ENCODE measurements at places on chromosomes 7 and 10.

DNA sequence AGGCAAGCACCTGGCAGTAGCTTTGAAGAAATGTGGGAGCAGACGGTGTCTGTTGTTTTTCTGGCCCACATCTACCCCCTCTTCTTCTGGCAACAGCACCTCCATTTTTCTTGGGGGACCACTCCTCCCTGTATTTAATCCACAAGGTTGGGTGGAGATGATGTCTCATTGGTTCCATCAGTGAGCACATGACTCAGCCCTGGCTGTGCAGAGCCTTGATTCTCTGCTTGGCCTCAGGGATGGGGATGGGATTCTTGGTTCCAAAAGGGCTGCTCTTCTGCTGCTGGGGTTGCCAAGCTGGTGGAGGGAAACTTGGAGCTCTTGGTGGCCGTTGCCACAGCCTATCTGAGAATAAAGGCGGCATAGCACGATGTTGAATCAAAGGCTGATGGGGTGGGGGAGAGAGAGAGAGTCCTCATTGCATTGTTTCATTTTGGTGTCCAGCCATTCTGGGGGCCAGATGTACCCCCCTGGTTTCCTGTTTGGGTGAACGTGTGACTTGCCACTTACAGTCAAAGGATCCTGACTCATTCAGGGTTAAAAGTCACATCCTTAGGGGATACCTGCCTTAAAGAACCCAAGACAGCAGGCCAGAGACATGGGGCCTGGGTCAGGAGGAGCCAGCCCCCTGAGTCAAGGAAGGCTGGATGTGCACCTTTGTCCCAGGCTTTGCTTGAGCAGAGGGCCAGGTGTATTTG is 25.9 kb downstream of the GRK5 start:
- DNase-seq: no peak

DNA sequence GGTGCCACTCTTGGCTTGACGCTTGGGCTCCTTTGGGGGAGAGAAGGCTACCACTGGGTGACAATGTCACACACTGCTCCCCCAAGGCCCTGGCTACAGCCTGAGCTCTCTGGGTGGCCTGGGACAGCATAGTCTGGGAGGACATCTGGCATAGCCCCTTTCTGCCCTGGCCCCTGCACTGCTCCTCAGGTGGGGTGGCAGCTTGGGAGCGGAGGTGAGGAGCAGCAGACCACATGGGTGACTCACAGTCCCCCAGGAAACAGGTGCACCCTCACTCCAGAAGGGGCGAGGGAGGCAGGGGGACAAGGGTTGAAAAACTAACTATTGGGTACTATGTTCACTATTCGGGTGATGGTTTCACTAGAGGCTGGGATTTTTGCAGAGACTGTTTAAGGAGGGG is 45.2 kb downstream of the NPTX2 start:
- no peak for DNase-seq

DNA sequence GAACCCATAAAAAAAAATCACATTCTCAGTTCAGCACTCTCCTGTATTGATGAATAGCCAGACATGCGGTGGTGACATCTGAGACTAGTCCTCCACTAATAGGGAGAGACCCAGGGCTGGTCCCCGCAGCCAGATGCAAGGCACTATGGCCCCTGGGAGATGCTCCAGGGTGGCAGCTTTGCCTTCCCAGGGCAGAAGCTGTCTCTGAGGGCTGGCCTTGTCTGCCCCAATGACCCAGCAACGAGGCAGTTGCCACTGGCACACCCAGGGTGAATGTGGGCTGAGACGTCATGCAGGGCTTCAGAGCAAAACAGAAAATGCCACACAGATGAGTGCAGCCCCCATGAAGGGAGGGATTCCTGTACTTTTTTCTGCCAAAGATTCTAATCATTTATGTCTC is 50.1 kb upstream of the GDF10 start:
- DNase-seq: no peak

DNA sequence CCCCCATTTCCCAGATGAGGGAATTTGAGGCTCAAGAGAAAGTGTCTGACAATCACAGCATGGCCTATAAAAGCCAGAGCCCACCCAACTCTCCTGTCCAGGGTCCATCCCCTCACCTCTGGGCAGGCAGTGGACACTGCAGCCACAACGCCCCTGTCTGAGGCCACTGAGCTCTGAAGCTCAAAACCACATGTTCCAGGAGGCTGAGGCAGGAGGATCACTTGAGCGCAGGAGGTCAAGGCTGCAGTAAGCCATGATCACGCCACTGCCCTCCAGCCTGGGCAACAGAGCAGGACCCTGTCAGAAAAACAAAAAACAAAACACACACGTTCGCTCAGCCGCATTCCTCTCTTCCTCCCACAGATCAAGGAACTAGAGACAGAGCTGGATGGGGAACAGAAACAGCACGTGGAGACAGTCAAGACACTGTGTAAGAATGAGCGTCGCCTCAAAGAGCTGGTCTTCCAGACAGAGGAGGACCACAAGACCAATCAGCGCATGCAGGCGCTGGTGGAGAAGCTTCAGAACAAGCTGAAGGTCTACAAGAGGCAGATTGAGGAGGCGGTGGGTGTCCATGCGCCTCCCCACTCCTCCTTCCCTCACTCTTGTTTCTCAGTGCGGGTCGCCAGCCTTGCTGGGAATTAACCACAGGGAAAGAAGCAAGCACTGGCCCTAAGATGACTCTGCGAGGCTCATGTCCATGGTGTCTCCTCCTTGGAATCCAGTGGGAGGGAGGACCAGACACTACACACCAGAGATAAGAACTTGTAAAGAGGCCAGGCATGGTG is 20.0 kb upstream of the ARPC1A start:
- no peak for DNase-seq

GRCh38 chr7:127317447-127317961 is 64.8 kb upstream of the GRM8 start:
- DNase-seq: no peak

GRCh38 chr10:19888061-19888660 is 71.9 kb downstream of the PLXDC2 start:
- no peak for DNase-seq

- DNase-seq: no peak
These were observed 200.7 kb upstream of the AHR start for GRCh38 chr7:17097668-17098297.

- no peak for DNase-seq
These were observed 57.6 kb downstream of the GTF2IRD1 start for GRCh38 chr7:74511345-74511744.

DNA sequence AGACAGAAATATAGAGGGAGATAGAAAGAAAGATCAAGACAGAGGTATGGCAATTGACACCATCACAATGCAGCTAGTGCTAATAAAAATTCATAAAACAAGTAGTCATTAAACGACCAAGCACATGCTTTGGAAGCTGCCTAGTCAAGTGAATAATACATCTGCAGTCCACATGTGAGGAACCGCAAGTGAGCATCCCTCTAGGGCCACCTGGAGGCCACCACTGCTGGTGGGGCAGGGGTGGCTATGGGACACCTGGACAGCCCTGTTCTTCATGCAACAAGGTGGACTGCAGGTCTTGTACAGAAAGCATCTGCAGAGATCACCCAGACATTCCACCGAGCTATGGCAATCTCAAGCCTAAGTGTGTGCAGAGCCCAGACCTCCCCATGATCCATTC is 451.1 kb upstream of the PFKP start:
- DNase-seq: no peak

- no peak for DNase-seq
These were observed 184.8 kb downstream of the AUTS2 start for GRCh38 chr7:69782917-69783684.

GRCh38 chr10:34116220-34116641 is 698.9 kb downstream of the PARD3 start:
- no peak for DNase-seq

GRCh38 chr10:131012641-131012985 is 298.9 kb downstream of the TCERG1L start:
- DNase-seq: no peak

DNA sequence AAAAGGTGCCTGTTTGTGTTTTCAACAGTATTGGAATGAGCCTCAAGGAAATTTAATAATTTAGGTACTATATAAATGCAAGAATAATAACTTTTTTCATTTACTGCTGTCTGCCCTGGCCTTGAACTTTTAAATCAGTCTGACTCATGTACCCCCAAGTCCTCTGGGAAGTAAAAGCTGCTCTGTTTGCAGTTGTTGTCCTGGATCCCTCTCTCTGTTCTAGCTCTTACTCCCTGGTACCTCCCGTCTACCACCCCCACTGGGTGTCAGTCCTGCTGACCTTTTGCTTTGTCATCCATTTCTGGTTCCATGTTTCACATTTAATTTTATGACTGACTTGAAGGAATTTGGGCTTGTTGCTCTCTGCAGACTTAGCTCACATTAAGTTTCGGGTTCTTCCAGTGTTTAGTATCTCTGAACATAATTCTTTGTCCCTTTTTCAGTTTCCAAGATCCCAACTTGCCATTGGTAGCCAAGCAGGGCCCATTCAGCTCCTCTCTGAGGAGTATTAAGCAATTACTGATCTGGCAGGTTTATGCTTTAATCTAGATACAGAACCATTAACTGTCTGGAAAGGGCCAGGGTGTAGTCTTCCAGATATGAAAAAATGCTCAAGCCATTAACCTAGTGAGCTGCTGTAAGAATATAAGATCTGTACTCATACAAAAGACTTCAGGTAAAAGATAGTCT is 208.7 kb upstream of the FAM3C start:
- DNase-seq: no peak

DNA sequence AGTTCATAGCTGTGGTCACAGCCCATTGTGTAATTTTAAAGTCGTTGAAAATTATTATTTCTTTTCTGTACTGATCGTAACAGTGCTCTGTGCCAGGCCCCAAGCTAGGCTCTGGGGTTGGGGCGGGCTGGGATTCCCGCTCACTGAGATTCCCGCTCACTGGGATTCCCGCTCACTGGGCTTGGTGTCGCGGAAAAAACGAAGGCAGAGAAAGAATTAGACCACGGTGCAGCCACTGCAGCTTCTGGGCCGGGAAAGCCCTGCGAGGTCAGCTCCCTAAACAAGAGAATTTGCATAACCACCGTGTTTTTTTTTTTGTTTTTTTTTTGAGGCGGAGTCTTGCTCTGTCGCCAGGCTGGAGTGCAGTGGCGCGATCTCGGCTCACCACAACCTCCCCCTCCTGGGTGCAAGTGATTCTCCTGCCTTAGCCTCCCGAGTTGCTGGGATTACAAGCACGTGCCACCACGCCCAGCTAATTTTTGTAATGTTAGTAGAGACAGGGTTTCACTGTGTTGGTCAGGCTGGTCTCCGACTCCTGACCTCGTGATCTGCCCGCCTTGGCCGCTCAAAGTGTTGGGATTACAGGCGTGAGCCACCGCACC is 31.2 kb downstream of the FOXK1 start:
- no peak for DNase-seq

DNA sequence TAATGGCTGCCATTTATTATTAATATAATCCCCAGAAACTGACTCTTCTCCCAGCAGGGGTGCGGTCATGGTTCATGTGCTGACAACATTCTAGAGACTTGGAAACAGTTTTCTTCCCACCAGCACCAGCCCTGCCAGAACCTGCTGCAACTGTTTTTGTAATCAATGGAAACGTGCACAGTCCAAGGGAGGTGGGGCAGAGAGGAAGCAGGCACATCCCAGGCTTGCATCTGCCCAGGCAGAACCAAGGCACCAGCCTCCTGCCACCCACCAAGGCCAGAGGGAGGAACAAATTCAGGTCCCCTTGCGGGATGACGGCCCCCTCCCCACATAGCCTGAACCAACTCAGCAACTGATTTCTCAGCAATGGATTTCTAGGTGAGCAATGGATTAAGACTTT is 119.0 kb downstream of the OAT start:
- DNase-seq: no peak

DNA sequence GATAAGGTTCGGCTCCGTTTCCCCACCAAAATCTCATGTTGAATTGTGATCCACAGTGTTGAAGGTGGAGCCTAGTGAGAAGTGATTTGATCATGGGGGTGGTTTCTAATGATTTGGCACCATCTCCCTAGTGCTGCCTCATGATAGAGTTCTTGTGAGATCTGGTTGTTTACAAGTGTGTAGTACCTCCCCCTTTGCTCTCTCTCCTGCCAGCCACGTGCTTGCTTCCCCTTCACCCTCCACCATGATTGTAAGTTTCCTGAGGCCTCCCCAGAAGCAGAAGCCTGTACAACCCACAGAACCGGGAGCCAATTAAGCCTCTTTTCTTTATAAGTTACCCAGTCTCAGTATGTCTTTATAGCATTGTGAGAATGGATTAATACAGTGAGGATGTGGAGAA is 12.1 kb upstream of the LRGUK start:
- DNase-seq: no peak

- DNase-seq: no peak
These were observed 962.1 kb downstream of the KCNMA1 start for GRCh38 chr10:76675561-76675950.

GRCh38 chr7:155533827-155534690 is 12.3 kb downstream of the CNPY1 start:
- no peak for DNase-seq

- DNase-seq: no peak
These were observed 93.6 kb downstream of the LRMDA start for GRCh38 chr10:75525067-75525466.

- DNase-seq: no peak
These were observed 48.4 kb upstream of the GLI3 start for GRCh38 chr7:42285383-42285824.

GRCh38 chr7:25476863-25477499 is 248.7 kb upstream of the NPVF start:
- DNase-seq: no peak

DNA sequence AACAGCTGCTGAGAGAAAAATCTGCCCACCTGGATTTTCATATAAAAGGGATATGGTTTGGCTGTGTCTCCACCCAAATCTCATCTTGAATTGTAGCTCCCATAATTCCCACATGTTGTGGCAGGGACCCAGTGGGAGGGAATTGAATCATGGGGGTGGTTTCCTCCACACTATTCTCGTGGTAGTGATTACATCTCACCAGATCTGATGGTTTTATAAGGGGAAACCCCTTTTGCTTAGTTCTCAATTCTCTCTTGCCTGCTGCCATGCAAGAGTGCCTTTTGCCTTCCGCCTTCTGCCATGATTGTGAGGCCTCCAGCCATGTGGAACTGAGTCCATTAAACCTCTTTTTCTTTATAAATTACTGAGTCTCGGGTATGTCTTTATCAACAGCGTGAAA is 20.8 kb upstream of the MKI67 start:
- DNase-seq: no peak

- DNase-seq: no peak
These were observed 132.3 kb downstream of the HECW1 start for GRCh38 chr7:43244784-43245183.

- DNase-seq: no peak
These were observed 187.8 kb downstream of the MAD1L1 start for GRCh38 chr7:2044883-2045471.

- DNase-seq: no peak
These were observed 7.5 kb downstream of the MTG1 start for GRCh38 chr10:133401500-133401899.

GRCh38 chr7:133048589-133048988 is 33.3 kb downstream of the CHCHD3 start:
- no peak for DNase-seq

- DNase-seq: no peak
These were observed 6.5 kb upstream of the HERPUD2 start for GRCh38 chr7:35701287-35701900.

DNA sequence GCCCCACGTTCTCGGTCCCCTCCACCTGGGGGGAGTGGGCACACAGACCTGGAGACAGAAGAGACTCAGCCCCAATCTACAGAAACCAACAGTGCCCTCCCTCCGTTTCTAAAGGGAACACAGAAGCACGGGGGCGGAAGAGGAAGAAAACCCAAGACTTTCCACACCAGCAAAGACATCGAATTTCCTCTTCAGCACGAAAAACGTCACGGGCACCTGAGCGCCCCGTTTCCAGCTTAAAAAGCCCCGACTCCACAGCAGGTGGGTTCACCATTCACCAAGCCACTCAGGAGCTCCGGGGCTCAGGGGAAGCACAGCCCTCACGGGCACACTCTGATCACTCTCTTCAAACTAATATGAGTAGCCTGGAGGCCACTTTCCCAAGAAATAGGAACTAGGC is 19.6 kb downstream of the NUDT1 start:
- no peak for DNase-seq
